Mesenteric fat pad (tissue), 1 donor: ENCODE measurements at places on chromosomes 13 and 19.
A peak's percentile ranks its signal among the peaks of the same experiment; 100 is the strongest.

- peak; percentile 51 for DNase-seq
Observed at GRCh38 chr13:113761136-113761535, 2.1 kb downstream of the TMEM255B start.

DNA sequence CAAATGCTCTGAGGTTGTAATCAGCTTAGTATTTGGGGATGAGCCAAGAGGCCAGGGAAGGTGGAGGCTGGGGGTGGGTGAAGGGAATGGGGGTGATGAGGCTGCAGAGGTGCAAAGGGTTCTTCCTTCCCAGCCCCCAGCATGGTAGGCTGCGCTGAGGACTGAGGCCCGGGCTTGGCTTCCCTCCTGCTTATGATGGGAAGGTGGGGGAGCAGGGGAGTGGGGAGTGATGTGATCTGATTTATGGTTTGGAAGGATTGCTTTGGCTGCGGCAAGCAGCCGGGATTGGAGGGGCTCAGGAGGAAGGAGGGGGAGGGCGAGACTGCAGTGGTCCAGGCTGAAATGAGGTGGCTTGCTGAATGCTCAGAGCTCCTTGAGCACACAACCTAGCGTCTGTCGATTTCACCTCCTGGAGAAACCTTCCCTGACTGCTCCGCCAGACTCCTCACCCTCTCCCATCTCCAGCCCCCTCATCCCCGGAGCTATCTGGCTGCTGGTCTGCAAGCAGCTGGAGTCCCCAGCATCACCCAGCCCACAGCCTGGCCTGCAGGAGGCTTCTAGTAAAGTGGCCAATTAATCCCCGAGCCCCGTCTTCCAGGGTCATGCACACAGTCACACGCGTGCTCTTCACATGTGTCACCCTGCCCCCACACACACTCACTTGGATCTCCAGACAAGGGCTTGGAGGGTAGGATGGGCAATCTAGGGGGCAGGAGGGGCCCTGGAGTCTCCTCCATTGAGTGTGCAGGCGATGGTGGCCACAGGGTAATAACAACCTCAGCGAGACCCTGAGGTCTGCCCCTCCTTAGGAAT lies 757 bp upstream of the CLEC11A start:
- no peak for DNase-seq

DNA sequence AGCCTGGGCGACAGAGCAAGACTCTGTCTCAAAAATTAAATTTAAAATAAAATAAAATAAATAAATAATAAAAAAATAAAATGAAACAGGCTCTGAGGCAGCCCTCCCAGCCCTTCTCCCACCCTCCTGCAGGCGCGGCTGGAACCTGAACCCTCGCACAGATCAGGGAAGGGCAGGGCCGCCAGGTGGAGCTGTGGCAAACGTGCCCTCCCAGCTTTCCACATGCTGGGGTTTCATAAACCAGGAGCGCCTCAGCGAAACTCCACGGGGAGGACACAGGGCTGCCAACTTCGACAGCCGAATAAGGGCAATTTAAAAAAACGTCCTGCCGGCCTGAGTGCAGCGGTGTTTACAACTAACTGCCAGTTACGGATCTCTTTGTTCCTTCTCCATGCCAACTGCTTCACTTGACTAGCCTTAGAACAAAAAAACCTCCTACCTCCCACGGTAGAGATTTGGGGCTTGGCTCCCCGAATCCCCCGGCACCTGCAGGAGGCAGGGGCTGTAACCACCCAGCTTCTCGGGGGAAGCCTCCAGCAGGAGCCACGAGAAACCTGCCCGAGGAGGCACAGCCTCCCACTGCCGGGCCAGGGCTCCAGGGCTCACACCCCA lies 15.9 kb downstream of the ZNF787 start:
- DNase-seq: no peak

GRCh38 chr13:93066187-93066586 lies 160.4 kb upstream of the GPC6 start:
- no peak for DNase-seq

DNA sequence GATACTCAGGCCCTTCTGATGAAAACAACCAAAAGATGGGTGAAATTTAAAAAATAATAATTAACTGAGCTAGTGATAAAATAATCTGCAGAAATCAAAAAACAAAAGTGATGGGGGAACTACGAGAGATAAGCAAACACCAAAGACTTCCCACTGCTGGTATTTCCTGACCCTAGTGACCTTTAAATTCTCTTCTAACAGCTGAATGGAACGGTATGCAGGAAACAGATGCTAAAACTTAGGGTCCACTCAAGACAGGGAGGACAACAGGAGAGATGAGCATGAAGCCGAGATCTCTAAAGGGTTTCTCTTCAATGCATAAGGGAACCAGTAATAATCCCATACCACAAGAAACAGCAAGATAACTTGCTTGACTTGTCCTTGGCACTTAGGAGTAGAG lies 50.8 kb downstream of the USP12 start:
- no peak for DNase-seq

DNA sequence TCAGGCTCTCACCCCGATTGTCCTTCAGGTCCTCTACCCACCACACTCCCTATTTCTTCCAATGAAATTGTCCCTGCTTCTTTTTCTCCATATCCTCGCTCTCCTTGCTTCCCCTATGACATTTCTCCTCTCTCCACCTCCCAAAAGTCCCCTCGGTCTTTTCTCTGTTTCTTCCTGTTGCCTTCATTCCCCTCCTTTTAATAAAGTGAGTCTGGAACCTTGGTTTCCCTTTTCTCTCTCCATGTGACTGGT lies 676 bp upstream of the ZNF574 start:
- DNase-seq: no peak

- DNase-seq: no peak
Observed at GRCh38 chr13:51849145-51850101, 4.4 kb upstream of the TMEM272 start.
